Stimulated activated CD4-positive, alpha-beta T cell treated with anti-CD3 and anti-CD28 coated beads, Interleukin-4, amount 100 ng/mL, for 4 hours (primary cell): ENCODE measurements at places on chromosomes 3 and 15.

GRCh38 chr3:159672728-159673688 lies 315.6 kb upstream of the IL12A start:
- no peak for DNase-seq

GRCh38 chr3:149688122-149688757 lies 30.4 kb upstream of the WWTR1 start:
- DNase-seq, result no peak

DNA sequence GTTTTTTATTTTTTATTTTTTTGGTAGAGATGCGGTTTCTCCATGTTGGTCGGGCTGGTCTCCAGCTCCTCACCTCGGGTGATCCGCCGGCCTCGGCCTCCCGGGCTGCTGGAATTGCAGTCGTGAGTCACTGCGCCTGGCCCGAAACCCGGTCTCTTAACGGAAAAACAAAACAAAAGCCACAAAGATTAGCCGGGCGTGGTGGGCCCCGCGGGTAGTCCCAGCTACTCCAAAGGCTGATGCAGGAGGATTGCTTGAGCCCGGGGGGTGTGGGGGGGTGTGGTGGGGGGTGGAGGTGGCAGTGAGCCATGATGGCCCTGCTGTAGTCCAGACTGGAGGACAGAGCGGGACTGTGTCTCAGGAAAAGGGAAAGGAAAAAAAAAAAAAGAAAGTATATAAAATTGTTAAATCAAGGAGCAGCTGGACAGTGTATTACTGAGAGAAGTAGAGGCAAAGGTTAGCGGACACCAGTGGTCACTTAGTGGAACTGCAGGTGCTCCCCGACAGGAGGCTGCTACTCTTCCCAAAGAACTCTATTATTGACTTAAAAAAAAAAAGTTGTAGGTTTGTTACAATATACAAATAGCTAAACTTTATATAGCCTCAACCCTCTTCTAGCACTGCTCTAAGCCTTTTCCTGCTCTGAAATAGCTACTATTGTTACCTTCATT lies 30.3 kb upstream of the TUBGCP5 start:
- DNase-seq, result no peak

DNA sequence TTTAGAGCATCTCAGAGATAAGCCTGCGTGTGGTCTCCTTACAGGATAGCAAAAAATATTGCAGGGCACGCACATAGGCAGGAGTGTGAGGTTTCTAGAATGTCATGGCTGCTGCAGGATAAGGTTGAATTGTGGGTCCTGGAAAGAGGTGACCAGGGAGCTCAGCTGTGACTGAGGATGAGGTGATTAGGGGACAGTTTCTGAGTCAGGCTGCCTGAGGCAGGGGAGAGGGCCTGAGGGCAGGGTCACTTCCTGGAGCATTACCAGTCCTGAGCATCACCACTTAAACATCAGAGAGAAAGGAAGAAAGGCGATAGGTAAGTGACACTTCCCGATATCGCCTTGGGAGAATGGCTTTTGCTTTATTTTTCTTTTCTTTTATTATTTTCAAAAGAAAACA lies 813.8 kb downstream of the TUSC7 start:
- no peak for DNase-seq

DNA sequence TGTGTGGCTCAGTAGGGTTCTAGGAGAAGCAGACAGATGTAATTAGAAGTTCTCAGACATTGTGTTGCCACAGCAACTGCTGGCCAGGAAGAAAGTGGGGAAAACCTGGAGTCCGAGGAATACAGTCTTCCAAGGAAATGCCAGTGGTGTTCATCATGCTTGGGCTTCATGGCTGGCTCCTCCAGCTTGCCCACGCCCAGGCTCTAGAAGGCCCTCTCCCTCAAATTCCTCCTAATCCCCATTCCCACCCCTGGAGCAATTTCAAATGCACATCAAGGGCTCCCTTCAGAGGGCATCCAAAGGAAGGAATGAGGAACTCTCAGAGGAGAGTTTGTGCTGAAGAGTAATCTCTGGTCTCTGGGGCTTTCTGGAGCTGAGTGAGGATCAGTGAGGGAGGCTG lies 21.9 kb downstream of the FSTL1 start:
- no peak for DNase-seq

DNA sequence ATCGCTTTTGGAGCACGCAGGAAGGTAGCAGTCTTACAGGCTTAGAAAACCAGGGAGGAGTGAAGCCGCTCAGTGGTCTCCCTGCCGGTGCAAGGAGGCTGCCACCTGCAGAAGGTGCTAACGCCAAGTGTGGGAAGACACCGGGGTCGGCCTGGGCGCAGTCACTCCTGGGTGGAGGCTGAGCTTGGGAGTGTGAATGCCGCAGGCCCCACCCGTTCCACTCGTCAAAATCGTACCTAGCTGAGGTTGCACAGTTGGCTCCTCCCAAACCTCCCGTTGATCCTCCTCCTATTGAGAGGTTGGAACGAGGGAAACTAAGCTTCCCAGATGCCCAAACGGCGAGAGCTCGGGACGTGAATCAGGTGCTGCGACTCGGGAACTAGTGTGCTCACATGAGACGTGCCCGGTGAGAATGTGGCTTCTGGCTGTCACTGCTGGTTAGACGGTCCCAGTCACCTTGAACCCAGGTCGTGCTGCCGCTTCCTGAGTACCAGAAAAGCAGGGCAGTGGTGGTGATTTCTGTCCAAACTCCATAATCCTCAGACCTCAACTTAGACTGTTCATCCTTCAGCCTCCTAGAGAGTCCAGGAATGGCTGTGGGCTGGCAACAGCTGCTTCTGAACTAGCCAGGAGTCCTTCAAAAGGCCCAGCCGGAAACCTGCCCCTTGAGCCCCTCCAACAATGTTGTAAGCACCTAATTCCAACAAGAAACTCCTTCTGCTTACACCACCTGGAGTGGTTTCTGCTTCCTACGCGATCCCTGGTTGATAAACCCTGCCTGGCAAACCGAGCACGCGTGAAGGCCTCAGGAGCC lies 156.0 kb downstream of the XXYLT1 start:
- DNase-seq, result no peak

GRCh38 chr3:9649791-9650521 lies 651 bp downstream of the MTMR14 start:
- DNase-seq, result no peak

DNA sequence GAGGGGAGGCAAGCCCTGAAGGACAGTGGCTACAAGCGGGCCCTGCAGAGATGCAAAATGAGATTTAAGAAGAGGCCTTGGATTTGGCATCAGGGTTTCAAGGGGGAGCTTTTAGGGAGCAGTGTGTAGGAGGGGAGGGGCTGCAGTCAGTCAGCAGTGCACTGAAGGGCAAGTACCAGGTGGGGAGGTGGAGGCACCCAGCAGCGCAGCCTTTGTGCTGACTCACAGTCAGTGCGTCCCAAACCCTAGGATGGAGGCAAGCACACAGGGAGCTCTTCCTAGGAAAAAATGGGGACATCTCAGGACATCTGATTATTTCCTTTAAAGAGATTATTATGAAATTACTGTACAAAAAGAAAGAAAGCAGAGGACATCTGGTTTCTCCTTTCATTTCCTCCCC lies 80.0 kb downstream of the AAGAB start:
- DNase-seq, result no peak

- no peak for DNase-seq
These were observed 18.2 kb downstream of the IDH2 start for GRCh38 chr15:90083954-90084607.

DNA sequence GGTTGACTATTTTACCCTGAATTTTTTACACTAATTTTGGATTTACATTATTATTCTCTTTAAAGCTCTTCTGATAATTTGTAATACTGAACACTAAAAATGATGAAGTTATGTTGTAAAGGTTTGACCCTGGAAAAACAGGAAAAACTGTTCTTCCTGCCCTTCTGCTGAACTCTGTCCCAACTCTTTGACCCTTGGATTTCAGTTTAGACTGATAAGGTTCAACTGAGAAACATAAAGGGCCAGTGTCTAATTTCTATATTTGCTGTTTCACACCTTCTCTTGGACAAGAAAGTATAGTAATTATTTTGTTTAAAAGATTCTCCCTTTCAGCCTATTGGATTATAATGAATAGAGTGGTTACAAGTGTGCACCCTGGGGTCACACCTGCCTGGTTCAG lies 12.8 kb upstream of the TMOD3 start:
- no peak for DNase-seq

DNA sequence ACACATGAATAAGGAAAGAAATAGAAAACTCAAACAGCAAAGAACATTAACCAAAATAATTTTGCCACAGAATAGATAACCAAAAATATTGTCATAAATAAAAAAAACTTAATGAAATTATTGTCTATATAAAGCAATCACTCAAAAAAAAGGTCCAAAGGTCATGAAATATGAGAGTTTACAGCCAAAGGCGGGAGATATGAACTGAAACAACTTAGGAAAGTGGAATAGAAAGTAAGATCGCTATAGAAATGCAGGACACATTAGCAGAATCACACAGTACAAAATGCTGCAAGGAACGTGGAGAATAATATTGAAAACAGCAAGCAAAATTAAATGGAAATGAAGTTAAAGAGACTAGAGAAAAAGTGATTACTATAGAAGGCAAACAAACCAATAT lies 375.0 kb upstream of the ARHGEF26 start:
- DNase-seq, result no peak

- no peak for DNase-seq
These were observed 1157.2 kb downstream of the ROBO1 start for GRCh38 chr3:78610462-78611125.

DNA sequence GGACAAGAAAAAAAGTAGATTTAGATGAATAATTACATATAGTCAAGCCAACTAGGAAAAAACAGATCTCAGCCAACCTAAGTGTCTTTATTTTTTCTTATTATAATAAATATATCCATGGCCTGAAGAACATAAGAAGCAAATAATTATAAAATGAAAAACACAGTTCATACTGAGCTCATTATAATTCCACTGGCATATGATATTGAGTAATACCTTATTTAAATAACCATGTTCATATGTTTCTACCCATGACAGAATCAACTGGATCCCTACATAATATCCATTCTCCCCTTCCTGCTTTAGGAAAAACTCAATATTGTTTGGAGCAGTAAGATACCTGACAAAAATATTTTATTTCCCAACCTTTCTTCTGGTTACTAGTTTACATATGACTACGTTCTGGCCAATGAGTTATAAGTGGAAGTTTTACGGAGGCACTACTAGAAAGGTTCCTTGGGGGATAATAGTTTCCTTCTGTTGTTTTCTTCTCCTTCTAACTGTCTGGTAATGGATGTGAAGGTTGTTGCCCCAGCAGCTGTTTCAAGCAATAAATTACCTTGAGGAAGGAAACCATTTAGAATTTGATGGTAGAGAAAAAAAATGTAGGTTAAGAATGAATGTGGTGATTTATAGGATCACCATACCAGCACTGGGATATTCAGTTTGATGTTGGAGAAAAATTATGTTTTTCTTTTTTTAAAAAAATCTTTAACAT lies 184.1 kb upstream of the MBNL1 start:
- DNase-seq, result no peak

GRCh38 chr3:128435058-128435457 lies 31.6 kb downstream of the DNAJB8 start:
- no peak for DNase-seq
